RPMI7951 (cell line): ENCODE measurements at places on chromosomes 5 and 9. TPM values are rescaled to one million over a fixed set of nuclear protein-coding genes. Genes with fewer than 3 reads are reported as not detected.

The ARHGAP26 gene
- 1.1 and 1.4 TPM in 2 replicates for total RNA-seq

The PCDHB5 gene
- 0.59 and 0.60 TPM in 2 replicates for total RNA-seq

GRCh38 chr9:114884787-114885452, 45.5 kb downstream of the TNFSF8 start:
- peak; percentile 77 for DNase-seq

The TLX3 gene
- total RNA-seq: 0.96 and 1.9 TPM in 2 replicates

- DNase-seq: no peak
Measured at GRCh38 chr5:179190851-179191505, 130.8 kb downstream of the ZNF354C start.

DNA sequence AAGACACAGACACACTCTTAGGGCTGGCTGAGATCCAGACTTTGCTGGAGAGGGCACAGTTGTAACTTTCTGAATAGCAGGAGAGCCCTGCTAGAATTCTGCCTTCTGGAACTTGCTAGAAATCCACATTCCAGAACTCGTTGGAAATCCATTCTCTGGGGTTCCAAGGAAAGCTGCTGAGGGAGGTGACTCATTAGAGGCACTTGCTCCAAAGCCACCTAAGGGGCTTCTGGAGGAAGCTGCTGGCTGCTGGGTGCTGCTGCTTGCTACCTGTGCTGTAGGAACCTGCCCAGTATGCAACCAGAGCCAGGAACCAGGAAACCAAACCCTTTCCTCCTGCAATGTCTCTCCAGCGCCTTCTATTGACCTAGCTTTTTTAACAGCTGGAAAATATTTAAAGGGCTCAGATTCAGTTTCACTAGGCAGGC, 4.1 kb upstream of the TLE4 start:
- DNase-seq: no peak

- no peak for DNase-seq
Measured at GRCh38 chr9:77750284-77750683, 102.2 kb upstream of the GNA14 start.

- peak; percentile 83 for DNase-seq
Measured at GRCh38 chr5:93163010-93163663, 417.9 kb downstream of the NR2F1-AS1 start.

DNA sequence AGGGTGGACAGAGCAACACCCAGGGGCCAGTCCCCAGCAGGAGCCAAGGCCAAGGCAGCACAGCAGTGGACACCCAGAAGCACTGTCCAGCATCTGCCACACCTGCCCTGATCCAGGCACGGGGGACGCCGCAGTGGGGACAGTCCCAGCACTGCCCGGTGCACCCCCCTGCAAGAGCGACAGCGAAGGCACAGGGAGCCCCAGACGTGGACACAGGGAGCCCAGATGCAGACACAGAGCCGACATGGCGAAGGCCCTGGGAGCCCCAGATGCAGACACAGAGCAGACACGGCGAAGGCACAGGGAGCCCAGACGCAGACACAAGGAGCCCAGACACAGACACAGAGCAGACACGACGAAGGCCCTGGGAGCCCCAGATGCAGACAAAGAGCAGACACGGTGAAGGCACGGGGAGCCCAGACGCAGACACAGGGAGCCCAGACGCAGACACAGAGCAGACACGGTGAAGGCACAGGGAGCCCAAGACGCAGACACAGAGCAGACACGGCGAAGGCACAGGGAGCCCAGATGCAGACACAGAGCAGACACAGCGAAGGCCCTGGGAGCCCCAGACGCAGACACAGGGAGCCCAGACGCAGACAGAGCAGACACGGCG, 4.3 kb downstream of the ANAPC2 start:
- no peak for DNase-seq

DNA sequence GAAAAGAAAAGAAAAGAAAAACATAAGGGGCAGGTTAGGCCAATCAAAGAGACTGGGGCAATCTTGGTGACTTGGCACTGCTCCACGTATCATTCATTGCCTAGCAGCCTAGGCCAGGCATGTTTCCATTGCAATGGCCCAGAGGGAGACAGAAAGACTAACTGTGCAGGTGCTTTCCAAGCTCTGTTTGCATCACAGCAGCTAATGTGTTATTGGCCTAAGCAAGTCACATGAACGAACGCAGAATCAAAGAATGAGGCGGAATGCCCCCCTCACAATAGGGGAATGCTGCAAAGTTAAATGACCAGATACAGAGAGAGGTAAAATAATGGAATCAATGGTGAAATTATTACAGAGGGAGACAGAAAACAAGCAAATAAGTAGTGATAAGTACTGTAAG, 11.1 kb upstream of the VPS13A start:
- no peak for DNase-seq

DNA sequence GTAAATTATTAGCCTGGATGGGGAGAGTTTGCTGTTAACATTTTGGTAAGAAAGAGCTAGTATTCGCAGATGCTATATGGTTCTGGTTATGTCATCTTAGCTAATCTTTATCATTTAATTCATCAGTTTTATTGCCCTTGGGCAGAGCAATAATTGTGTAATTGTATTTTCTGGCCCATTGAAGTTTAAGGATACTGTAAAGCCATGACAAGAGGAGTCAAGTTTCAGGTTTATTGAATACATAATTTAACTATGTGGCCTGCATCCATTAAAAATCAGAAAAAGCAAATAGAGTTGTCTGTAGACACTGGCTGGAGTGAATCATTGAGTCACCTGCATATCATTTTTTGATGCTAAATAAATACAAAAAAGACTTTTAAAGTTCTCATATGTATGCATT, 255.8 kb downstream of the PRELID2 start:
- DNase-seq: no peak

DNA sequence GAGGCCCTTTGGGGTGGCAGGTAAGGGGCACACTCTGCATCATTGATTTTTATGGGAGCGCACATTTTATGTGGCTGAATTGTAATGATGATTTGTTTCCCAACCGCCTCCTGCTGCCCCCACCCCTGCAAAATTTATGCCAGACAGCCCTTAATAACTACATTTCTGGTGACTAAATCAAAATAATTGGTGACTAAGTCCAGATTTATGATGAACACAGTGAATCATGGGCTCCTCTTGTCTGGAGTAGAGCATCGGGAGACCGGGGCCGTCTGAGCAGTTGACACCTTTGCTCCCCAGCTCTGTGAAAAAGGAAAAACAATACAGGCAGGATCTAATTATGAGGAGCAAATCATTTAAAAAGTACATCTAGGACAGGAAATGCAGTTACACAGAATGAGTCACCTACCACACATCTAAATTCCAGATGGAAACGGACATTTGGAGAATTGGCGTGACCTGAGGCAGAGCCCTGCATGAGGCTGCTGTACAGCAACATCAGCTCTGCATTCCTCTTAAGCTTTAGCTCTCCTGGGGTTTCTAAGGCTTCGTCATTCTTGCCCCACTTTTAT, 58.9 kb downstream of the DOCK2 start:
- peak; percentile 99 for DNase-seq

DNA sequence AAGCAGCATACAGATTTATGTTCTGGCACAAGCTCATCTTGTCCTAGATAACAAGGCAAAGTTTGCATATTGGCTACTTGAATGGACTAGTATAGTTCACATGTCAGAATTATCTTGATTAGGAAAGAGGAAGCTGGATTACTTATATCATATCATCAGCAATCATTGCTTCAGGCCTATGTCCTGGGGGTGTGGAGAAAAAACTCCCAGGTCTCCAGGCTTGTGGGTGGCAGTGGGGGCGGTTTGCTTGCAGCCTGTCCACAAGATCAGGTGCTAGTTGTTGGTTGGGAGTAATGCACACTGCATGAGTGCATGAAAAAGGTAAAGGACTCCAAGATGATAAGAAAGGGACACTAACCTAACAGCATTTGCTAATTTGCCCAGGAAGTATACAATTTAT, 326.4 kb upstream of the PDE4D start:
- DNase-seq: no peak

DNA sequence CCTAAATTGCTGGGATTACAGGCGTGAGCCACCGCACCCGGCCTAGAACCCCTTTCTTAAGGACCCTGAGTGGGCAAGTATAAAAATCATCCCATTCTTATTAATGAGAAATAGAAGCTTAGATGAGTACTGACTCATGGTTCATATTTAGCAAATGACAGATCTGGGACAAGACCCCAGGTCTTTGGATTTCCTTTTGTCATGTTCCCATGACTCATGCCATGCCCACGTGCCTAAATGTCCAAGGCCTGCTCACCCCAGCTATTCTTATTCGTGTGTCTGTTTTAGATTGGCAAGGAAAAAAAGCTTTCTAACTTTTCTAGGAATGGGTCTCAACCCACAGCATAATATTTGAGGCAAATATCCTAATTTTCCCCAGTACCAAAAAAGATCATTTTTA, 57.7 kb upstream of the RPS23 start:
- DNase-seq: peak; percentile 66

The TMEM171 gene
- total RNA-seq: 9.4 and 11.9 TPM in 2 replicates

- no peak for DNase-seq
Measured at GRCh38 chr5:16013334-16014065, 166.1 kb downstream of the MARCHF11 start.

The SLC34A1 gene
- total RNA-seq: not detected in 2 replicates

The LYRM7 gene
- 10.1 and 12.2 TPM in 2 replicates for total RNA-seq

The GABRA6 gene
- total RNA-seq: not detected in 2 replicates

DNA sequence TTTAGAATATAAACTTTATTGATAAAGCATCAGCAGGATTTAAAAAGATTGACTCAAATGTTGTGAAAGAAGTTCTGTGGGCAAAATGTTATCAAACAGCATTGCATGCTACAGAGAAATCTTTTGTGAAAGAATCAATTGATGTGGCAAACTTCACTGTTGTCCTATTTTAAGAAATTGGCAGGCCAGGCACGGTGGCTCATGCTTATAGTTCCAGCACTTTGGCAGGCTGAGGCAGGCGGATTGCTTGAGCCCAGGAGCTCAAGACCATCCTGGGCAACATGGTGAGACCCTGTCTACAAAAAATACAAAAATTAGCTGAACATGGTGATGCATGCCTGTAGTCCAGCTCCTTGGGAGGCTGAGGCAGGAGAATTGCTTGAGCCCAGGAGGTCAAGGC, 17.4 kb downstream of the ZBTB43 start:
- DNase-seq: no peak

DNA sequence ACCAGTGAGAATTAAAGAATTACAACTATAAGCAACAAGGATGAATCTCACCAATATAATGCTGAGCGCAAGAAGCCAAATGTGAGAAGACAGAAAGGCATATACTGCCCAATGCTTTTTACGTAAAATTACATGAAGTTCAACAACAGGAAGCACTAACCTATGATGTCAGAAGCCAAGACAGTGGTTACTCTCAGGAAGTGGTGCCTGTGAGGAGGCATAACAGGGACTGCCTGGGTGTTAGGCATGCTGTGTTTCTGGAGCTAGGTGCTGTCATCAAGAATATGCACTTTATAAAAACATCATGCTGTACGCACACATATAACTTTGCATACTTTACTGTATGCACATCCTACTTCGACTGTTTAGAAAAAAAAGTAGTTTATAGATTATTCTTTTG, 30.1 kb downstream of the FRMD3 start:
- no peak for DNase-seq

GRCh38 chr9:91814753-91815152, 135.3 kb downstream of the ROR2 start:
- no peak for DNase-seq

GRCh38 chr9:77883133-77883532, 148.5 kb downstream of the GNAQ start:
- DNase-seq: no peak

DNA sequence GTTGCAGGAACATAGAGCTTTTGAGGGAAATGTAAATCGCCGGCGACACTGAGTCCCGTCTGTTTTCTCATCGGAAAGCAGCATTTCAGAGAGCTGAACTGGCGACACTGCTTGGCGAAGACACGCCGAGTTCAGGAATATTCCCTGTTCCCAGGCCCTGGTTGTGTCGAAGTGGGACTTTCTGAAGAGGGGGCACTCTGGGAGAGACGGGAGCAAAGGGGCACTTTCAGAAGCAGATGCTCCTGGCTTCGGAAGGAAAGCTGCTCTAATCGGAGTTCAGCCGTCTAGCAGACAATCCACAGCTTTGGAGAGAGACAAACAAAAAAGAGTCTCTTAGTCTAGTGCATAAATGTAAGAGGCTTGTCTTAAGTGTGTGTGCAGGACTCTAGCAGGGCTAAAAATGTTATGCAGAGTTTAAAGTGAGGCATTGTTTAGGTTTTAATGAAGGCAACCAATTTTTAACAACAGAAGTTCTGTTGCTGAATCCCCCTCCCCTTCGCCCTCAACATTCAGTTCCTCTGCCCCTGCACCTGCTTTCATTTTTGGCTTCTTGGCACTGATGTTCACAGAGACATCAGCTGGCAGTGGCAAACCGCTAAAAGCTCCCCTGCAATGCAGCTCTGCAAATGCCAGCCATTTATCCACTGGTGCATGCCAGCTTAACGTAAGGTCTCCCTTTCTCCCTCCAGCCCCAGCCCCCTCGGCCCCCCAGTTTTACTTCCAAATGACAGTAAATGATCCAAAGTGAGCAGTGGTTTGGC, 289.5 kb upstream of the MPDZ start:
- peak; percentile 7 for DNase-seq

The PPP3R2 gene
- not detected in 2 replicates for total RNA-seq

The PCDHA5 gene
- 0.12 TPM in 1 of 2 replicates, not detected in the other for total RNA-seq
